HL-60 (cell line): ENCODE measurements at places on chromosomes 12 and 14.

- no peak for DNase-seq
These were observed 7.8 kb downstream of the C1RL start for GRCh38 chr12:7101047-7101693.

GRCh38 chr14:92121207-92121669 lies 268 bp downstream of the NDUFB1 start:
- no peak for DNase-seq

- no peak for DNase-seq
These were observed 7.3 kb upstream of the RCOR1 start for GRCh38 chr14:102584871-102585869.

DNA sequence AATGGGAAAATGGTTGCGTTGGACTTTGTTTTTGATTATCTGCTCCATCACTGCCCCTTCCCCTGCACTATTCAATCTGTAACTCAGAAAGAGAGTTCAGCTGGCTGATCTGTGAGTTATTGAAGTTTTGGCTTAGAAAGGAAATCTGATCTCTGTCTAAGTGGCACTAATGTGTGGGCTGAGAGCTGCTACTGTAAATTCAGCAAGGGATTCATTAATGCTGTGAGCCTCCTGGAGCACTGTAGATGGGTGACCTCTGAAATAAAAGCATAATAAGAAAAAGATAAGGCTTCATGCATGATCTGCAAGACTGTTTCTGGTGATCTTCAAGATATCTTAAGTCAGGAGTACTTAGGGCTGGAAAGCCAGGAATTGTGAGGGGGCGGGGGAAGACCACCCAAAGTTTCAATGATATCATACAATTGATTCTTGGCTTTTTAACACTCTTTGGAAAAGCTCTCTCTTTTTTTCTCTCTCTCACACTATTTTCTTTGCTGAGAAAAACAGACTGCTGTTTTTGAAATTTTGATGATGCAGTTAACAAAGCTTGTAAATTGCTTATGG lies 101.1 kb downstream of the C12orf75 start:
- DNase-seq: no peak

DNA sequence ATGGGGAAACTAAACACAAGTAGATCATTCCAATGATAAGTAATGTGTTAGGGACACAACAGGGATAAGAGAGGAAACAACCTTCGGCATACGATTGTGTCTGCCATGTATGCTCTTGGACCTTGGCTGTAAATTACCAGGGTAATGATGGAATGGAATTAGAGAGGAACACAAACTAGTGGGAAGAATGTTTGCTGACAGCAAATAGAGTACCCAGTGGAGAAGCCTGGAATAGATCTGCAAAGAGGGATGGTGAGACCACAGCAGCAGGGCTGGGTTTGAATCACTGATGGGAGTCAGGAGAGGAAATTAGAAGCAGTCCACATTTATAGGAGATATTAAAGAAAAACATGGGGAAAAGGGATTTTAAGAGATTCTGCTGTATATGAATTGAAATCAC lies 172.8 kb downstream of the LRIG3 start:
- DNase-seq: no peak

DNA sequence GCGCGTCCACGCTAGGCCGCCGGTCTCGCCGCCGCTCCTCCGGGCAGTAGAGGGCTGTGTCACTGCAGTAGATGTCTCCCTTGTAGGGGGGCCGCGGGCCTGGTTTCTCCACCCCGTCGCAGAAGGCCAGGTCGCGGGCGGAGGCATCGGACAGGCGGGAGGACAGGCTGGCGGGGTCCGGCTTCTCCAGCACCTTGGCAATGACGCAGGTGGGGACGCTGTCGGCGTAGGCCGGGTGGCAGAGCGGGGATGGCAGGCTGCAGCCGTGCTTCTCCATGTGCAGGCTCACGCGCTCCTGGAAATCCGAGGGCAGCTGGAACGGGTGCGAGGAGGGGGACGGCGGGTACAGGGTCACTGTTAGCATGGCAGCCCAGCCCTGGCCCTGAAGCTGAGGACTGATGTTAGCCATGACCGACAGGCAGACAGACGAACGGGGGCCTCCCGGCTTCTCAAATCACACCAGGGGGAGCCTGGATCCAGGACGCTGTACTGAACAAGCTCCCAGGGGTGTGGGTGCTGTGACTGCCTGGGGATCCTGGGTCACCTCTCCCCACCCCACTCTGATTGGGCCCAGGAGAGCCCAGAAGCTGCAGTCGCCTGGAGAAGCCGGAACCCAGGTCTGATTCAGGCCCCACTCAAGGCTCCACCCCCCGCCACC lies 48.1 kb downstream of the BEGAIN start:
- DNase-seq: no peak

DNA sequence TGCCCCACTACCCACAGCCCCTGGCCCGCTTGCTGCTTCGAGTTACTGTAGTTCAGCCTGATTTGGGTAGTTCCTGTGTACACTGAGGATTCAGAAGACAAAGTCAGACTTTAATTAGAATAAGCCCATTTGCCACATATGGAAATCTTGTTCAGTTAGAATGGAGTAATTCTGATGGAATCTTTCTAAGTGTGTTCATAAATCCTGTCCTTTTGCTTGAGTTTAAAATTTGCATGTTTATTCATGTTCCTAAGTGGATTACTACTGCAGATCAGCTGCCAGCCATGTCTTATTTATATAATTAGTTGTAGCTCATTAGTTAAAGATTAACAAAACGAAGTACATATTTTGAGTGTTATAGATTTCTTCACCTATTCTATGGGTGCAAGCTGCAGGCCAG lies 504.5 kb downstream of the PCNX1 start:
- DNase-seq: no peak

GRCh38 chr12:72677846-72678245 lies 405.7 kb downstream of the TRHDE start:
- no peak for DNase-seq

DNA sequence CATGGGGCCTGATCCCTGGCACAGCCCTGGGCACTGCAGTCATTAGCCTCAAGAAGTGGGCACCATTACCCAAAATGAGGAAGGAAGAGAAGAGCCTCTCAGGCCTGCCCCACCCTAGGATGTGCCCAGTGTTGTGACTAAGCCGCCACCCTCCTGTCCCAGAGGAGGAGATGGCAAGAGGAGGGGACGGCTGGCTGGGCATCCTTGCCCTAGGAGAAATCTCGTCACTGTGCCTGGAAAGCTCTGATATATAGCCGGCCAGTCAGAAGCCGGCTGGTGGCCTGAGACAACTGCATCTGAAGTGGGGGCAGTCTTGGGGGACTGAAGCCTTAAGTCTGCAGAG lies 115.2 kb downstream of the LGMN start:
- peak; percentile 46 for DNase-seq

- no peak for DNase-seq
These were observed 59.4 kb upstream of the GZMB start for GRCh38 chr14:24693353-24693737.

- no peak for DNase-seq
These were observed 11.9 kb downstream of the FBLN5 start for GRCh38 chr14:91935586-91935985.

DNA sequence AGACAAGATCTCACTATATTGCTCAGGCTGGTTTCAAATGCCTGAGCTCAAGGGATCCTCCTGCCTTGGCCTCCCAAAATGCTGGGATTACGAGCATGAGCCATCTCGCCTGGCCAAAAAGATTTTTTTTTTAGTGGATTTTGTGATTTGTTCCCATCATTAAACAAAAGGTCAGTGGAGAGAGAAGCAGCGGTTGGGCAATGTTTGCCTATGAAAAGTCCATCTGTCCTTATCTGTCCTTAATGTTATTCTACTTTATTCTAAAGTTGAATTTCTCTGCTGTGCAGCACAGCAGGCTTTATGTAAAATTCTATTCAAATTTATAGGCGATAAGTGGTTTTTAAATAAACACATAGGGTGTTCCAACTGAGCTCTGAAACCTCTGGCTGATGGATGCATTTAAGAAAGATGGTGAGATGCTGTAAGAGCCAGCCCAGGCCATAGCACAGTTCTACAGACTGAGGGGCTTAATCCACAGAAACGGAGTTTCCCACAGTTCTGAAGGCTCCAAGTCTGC lies 18.8 kb downstream of the HCAR2 start:
- no peak for DNase-seq

- no peak for DNase-seq
These were observed 342.0 kb downstream of the NPAS3 start for GRCh38 chr14:33280646-33281045.

- DNase-seq: no peak
These were observed 128.9 kb downstream of the SNAPC1 start for GRCh38 chr14:61891170-61891569.

GRCh38 chr12:91630596-91631293 lies 448.1 kb upstream of the DCN start:
- no peak for DNase-seq

DNA sequence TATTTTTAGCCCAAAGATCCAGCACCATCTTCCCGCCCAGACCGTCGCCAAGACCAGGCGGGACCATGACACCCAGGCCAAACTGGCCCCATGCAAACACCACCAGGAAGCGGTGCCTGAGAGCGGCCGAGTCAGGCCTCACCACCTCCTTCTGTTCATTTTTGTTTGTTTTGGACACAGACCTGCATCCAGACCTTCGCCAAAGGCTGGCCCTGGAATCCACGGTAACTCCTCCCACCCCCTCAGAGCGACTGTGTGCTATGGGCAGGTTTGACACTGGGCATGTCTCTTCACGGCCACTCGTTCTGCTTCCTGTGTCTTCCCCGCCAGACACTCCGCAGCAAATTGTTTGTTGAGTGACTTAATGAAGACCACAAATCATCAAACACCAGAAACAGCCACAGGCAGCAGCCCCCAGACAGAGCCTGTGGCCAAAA lies 47.1 kb downstream of the NCOR2 start:
- no peak for DNase-seq

DNA sequence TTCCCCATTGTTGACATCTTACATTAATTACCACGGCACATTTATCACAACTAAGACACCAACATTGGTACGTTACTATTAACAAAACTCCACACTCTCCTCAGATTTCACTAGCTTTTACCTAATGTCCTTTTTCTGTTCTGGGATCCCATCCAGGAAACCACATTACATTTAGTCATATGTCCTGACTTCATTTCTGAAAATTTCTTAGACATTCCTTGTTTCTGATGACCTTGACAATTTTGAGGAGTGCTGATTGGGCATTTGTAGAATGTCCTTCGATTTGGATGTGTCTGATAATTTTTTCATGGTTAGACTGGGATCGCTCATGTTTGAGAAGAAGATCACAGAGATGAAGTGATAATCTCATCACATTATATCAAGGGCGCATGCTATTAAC lies 34.6 kb upstream of the ACSM4 start:
- no peak for DNase-seq

GRCh38 chr12:127113945-127114344 lies 1153.0 kb upstream of the TMEM132C start:
- DNase-seq: no peak

- no peak for DNase-seq
These were observed 206.4 kb upstream of the GRIP1 start for GRCh38 chr12:66885115-66885875.

DNA sequence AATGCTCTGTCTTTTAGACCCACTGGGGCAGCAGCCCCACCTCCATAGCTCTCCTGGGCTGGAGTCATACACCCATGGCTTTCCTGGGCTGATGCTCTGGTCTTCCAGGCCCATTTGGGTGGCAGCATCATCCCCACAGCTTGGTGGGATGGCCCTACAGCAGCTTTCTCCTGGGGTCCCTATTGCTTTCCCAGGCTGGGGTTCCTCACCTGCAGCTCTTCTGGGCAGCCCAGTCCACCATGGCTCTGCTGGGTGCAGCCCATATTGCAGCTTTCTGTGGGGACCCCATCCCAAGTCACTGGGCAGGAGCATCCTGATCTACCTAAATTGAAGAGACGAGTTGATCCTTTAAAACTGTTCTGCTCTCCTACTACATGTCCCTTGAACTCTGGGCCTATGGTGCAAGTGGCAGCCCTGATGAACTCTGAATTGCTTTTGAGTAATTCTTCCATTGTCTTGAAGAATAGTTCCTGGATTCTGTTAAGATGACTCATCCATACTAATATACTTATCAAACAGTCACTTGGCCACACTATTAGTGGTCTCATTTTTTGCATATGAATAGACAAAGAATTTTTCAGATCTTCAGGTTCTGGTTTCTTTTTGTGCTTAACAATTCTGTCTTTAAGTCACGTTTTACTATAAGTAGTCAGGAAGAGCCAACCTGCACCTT lies 390.1 kb downstream of the DPF3 start:
- no peak for DNase-seq

DNA sequence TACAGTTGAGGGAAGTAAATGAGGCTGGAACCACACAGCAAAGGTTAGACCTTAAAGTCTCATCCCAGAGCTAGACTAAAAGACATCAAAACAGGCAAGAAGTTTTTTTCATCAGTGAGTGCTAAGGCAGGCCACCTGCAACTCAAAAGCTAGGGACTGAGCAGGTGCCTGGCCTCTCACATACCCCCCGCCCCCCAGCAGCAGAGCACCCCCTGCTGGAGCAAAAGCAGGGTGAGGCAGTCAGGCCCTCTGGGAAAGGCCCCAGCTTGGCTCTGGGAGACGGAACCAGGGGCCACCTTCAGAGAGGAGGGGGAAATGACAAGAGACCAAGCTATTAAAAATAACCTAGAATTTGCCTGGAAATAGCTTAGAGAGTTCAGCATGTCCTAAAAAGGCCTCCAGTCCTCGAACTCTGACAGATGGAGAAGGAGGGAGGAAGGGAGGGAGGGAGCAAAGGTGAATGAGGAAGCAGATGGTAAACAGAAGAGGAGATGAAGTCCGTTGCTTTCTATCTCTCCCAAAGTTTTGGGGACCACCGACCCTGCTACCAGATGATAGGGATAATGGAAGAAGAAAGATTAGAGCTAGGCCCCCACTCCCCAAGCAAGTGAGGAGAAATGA lies 1.8 kb downstream of the ITGA7 start:
- no peak for DNase-seq

DNA sequence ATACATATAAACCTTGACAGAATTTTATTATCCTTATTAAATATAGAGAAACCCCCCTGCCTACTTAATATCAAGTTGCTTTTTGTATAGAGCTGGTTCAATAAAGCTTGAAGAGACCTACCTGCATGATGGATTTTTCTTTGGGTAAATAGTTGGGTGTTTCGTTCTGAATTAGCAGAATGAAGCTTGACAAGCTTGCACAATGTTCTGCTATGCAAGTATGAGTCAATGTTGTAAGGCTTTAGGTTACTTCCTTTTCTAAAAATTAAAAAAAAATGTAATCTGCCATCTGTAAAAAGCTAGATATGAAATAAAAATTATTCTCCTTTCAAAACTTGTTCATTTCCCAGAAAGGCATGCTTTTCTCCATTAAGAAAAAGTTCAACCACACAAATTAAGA lies 1662.6 kb upstream of the SEL1L start:
- peak; percentile 44 for DNase-seq

DNA sequence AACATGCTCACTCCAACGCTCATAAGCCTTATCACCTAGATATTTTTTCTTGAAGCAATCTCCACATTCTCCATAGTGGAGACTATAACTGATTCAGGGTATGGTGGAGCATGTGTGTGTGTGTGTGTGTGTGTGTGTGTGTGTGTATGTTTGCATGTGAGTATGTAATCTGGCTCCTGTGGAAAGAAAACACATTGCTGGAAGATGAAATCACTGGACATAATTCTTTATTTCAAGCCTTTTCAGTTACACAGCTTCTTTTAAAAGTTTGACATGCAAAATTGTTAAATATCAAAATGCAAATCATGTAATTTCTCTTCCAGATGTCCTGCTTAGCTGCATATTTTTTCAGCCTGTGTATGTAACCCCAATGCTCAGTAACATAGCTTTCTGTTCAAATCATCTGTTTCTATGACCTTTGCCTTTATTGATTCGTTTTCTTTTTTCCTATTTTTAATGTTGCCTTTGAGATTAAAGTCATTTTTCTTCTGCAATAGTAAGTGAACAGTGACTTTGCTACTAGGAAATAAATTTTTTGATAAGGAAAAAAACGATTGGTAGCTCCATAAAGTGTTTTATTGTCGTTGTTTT lies 80.5 kb upstream of the BTG1 start:
- no peak for DNase-seq
